ENCODE measurements at places on chromosomes 13 and 19. TPM values are rescaled to one million over a fixed set of nuclear protein-coding genes. Genes with fewer than 3 reads are reported as not detected.

- DNase-seq = peak; percentile 86
- H3K27ac ChIP-seq = peak overlapping the region; percentile 92
- peaks cover 16% of the 10 kb centered on the region for H3K4me1 ChIP-seq
- H3K27me3 ChIP-seq = no peaks in the 10 kb centered on the region
Observed at GRCh38 chr19:40797963-40798682, 868 bp upstream of the EGLN2 start.

GRCh38 chr19:920051-920864, 3.1 kb downstream of the KISS1R start:
- no peak overlapping the region for H3K27ac ChIP-seq
- peak; percentile 78 for DNase-seq
- no peaks in the 10 kb centered on the region for H3K4me1 ChIP-seq
- no peaks in the 10 kb centered on the region for H3K36me3 ChIP-seq
- H3K4me3 ChIP-seq = peak overlapping the region; percentile 51
- peaks cover 43% of the 10 kb centered on the region for H3K27me3 ChIP-seq

FCAR gene
- 0.22 TPM for polyA plus RNA-seq

APOC1 gene
- polyA plus RNA-seq = 65.1 TPM

SPRED3 gene
- 2.7 TPM for polyA plus RNA-seq

DNA sequence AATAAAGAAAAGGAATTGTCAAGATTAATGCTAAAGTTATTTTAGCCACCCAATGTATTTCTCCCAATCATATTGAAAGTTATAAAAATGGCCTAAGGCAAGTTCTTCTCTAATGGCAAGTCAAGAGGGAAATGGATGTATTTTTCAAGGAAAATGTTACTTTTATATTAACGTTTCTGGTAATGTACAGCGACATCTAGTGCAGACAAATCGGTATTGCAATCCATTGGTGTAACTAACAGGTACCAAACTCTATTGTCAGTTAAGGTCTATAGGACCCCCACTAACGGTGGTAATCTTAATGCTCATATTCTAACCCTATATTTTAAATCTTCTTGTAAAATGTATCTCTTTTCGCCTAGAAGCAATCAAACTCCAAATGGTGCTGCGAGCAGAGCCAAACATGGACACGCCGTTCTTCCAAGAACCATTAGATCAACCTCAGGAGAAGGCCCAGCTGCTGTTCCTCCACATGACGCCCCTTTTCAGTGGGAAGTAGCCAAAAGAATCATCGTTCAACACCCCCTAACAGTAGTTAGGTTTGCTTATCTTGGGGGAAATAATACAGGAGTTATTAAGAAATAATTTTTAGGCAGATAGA, 98.5 kb upstream of the PABPC3 start:
- no peak overlapping the region for H3K4me3 ChIP-seq
- peaks cover 3% of the 10 kb centered on the region for H3K27me3 ChIP-seq
- H3K36me3 ChIP-seq = no peaks in the 10 kb centered on the region
- H3K27ac ChIP-seq = no peak overlapping the region
- H3K4me1 ChIP-seq = no peaks in the 10 kb centered on the region

GRCh38 chr19:24002256-24002945, 84.6 kb upstream of the ZNF254 start:
- no peak overlapping the region for H3K27ac ChIP-seq
- no peaks in the 10 kb centered on the region for H3K4me1 ChIP-seq
- no peak overlapping the region for H3K4me3 ChIP-seq
- no peaks in the 10 kb centered on the region for H3K36me3 ChIP-seq

DNA sequence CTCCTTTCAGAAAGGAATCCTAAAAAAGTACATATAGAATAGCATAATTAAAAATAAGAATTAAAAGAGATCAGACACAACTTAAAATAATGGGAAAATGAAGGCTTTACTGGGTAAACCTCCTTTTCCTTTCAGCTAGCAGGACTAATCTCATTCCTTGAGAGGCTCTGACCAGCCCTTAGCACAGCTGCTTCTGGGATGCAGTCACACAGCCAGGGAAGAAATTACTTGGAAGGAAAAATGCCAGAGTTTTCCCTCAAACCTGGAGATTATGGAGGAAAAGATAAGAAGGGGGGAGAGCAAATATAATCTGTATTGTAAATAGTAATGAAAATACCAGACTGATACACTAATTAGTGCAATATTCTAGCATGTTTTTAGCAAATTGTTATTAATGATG, 91.8 kb downstream of the LRCH1 start:
- no peak overlapping the region for H3K4me3 ChIP-seq
- H3K27me3 ChIP-seq = no peaks in the 10 kb centered on the region
- no peak overlapping the region for H3K27ac ChIP-seq
- H3K36me3 ChIP-seq = peaks cover 3% of the 10 kb centered on the region
- DNase-seq = no peak

DNA sequence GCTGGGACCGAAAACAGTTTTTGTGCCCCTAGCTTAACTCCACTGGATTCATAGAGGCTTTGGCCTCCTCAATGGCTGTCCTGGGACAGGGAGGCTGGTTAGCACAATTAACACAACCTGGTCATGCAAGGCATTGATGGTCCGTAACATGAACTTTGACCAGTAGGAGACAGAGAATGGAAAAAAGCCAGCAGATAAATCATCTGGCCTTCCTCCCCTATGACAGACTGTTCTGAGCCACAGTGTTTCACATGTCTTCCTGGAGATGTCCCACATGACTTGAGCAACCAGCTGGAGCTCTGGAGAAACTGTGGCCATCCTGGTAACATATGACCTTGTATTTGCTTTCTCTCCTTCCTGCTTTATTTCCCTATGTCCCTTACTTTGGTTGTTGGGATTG, 244.2 kb downstream of the UQCRFS1 start:
- no peaks in the 10 kb centered on the region for H3K27me3 ChIP-seq
- H3K27ac ChIP-seq = no peak overlapping the region
- H3K4me1 ChIP-seq = no peaks in the 10 kb centered on the region
- no peaks in the 10 kb centered on the region for H3K36me3 ChIP-seq
- no peak for DNase-seq
- no peak overlapping the region for H3K4me3 ChIP-seq

ZNF154 gene
- 16.7 TPM for polyA plus RNA-seq

GRCh38 chr19:1237027-1237659, 662 bp downstream of the CBARP start:
- peak; percentile 61 for DNase-seq
- peaks cover 3% of the 10 kb centered on the region for H3K4me1 ChIP-seq
- no peaks in the 10 kb centered on the region for H3K36me3 ChIP-seq
- no peak overlapping the region for H3K27ac ChIP-seq
- peak overlapping the region; percentile 60 for H3K4me3 ChIP-seq
- peaks cover 5% of the 10 kb centered on the region for H3K27me3 ChIP-seq

GRCh38 chr19:29650772-29651387, 14.4 kb upstream of the PLEKHF1 start:
- H3K27me3 ChIP-seq = peaks cover 2% of the 10 kb centered on the region
- no peaks in the 10 kb centered on the region for H3K4me1 ChIP-seq
- no peak overlapping the region for H3K27ac ChIP-seq
- no peaks in the 10 kb centered on the region for H3K36me3 ChIP-seq
- no peak overlapping the region for H3K4me3 ChIP-seq

DNA sequence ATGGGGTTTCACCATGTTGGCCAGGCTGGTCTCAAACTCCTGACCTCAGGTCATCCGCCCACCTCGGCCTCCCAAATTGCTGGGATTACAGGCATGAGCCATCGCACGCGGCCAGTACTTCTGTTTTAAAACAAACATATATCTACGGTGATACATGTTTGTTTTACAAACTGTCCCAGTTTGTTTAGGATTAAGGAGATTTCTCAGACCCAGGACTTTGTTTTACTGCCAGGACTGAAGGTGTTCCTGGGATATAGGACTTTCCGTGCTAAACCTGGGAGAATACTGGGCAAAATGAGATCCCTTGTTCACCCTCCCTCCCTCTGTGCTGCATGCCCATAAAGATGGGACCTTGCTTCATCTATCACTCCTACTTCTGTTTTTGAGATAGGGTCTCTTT, 8.8 kb downstream of the NLRP8 start:
- no peaks in the 10 kb centered on the region for H3K27me3 ChIP-seq
- no peak for DNase-seq
- no peak overlapping the region for H3K4me3 ChIP-seq
- no peak overlapping the region for H3K27ac ChIP-seq

- no peaks in the 10 kb centered on the region for H3K36me3 ChIP-seq
- H3K27ac ChIP-seq = peak overlapping the region; percentile 94
- no peak overlapping the region for H3K4me3 ChIP-seq
- H3K27me3 ChIP-seq = no peaks in the 10 kb centered on the region
- H3K4me1 ChIP-seq = peaks cover 14% of the 10 kb centered on the region
- no peak for DNase-seq
Observed at GRCh38 chr19:39942366-39942730, 7.9 kb upstream of the FCGBP start.

DNA sequence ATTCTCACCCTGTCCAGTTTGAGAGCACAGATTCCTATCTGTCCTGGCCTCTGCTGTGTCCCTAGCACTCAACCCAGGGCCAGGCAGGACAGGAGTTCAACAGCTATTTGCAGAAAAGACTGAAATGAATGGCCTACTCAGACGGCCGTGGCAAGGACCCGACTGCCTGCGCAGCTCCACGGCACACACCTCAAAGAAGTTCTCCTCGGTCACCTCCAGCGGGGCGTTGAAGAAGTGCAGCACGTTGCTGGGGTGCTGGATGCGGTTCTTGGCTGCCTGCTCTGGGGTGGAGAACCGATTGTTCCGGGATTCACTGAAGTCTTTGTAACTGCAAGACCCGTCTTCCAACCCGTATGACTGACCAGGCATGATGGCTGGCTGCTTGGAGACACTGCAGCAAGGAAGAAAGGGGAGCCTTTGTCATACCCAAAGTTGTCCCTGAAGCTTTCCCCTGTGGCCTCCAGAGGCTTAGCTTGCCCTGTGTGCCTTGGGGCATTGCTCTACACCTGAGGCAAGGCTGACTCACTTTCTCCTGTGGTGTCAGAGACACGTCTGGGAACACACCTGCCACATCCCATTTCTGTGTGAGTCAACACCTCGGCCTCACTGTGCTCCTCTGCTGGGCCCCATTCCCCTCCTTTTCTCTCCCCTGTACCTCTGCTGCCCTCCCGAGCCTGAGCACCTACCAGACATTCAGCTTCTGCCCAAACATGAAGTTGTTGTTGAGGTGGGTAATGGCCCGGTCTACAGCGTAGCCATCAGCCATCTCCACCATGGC, 6.8 kb upstream of the ECH1 start:
- no peak overlapping the region for H3K4me3 ChIP-seq
- peak; percentile 28 for DNase-seq
- no peaks in the 10 kb centered on the region for H3K27me3 ChIP-seq
- peaks cover 36% of the 10 kb centered on the region for H3K4me1 ChIP-seq

DNA sequence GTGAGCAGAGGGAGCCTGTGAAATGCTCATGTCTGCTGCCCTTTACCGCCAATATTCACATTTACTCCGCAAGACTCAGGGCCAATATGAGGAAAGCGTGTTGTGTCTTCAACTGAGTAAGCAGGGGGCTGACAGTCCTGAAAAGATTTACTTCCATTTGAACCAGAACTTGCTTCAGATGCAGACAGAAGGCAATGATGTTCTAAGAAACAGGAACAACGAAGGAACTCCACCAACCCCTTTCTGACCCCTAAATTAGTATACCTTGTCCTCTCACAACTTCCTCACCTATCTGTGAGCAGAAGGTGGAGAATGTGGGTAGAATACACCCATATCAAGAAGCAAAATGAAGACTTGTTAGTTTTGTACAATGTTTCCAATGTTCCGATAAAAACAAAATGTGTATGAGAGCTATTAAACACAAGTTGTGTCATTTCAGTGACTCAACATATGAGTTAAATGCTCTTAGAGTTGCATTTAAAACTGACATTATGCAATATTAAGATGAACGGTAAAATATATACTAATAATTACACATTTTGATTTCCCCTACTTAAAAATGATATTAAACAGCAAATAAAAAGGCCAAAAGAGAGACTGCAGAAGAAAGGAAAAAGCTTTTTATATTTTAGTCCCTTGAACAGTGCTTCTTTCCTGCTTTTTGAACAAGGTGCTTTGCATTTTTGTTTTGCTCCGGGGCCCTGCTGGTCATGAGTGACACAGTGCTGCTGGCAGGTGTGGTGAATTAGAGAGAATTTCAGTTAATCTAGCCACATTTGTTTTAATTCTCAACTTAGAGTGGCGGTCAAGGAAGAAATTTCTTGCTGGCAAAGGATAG, 16.0 kb downstream of the TMEM272 start:
- no peaks in the 10 kb centered on the region for H3K27me3 ChIP-seq
- DNase-seq = no peak
- H3K27ac ChIP-seq = no peak overlapping the region
- no peaks in the 10 kb centered on the region for H3K36me3 ChIP-seq
